ENCODE measurements at places on chromosomes 4 and X.
A peak's percentile ranks its signal among the peaks of the same experiment; 100 is the strongest.

DNA sequence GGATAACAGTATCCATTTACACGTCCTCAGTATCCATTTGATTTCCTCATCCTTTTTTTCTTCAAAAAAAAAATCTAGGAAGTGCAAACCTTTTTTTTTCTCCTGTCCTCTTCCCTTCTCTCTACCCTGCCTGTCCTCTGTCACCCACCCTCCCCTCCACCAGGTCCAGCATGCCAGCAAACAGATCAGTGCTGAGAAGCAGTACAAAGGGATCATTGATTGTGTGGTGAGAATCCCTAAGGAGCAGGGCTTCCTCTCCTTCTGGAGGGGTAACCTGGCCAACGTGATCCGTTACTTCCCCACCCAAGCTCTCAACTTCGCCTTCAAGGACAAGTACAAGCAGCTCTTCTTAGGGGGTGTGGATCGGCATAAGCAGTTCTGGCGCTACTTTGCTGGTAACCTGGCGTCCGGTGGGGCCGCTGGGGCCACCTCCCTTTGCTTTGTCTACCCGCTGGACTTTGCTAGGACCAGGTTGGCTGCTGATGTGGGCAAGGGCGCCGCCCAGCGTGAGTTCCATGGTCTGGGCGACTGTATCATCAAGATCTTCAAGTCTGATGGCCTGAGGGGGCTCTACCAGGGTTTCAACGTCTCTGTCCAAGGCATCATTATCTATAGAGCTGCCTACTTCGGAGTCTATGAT lies 1.7 kb downstream of the SLC25A4 start:
- DNase-seq, result no peak

DNA sequence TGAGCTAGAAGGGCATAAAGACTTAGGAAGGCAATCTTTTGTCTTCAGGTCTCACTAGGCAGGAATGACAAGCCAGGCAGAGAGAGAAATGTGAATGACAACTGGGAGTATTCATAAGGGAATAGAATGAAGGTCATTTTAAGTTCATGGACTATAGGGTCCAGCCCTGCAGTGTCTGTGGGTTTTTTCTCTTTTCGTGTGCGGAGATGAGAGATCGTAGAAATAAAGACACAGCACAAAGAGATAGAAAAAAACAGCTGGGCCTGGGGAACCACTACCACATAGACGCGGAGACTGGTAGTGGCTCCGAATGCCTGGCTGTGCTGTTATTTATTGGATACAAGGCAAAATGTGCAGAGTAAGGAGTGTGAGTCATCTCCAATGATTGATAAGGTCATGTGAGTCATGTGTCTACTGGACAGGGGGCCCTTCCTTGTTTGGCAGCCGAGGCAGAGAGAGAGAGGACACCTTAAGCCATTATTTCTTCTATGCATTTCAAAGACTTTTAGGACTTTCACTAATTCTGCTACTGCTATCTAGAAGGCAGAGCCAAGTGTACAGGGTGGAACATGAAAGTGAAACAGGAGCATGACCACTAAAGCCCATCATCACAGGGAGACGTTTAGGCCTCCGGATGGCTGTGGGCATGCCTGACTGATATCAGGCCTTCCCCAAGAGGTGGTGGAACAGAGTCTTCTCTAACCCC lies 921.8 kb upstream of the PCDH10 start:
- peak; percentile 0 for DNase-seq

GRCh38 chr4:47075262-47075661 lies 43.9 kb downstream of the GABRB1 start:
- no peak for DNase-seq

- DNase-seq, result no peak
Observed at GRCh38 chr4:82553020-82553419, 8.8 kb downstream of the TMEM150C start.

DNA sequence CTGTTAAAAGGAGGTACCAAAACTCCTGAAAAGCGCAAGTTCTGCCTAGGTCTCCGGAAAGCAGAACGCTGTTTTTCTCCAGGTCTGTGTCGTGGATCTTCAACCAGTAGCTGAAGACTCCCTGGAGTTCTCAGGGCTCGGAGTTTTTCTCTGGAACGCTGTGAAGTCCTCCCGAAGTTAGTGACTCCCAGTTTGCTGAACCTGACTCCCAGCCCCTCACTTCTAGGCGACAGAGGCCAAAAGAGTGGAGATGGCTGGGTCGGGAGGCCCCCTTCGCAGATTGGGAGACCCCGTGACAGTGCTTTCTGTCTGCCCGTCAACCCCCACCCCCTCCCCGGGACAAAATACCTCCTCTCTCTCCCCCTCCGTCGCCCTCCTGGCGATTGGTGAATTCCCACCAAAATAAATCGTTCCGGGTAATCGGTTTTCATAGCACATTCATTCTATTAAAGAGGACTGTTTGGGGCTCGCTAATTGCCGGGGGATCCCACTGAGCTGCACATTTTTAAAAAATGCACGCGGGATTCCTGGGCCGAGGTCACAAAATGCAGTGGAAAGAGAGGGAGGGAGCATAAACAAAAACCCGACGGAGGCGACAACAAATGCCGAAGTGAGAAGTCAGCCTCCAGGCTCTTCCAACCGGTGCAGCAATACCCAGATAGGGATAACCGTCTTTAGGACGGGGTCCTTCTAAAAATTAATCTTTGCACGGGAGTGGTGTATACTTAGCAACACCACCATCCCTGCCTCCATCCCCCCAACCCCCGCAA lies 4.0 kb upstream of the MSX1 start:
- DNase-seq, result no peak

- DNase-seq, result peak; percentile 7
Observed at GRCh38 chr4:24002330-24002966, 112.6 kb upstream of the PPARGC1A start.

GRCh38 chr4:8168232-8168631 lies 9.6 kb upstream of the ABLIM2 start:
- DNase-seq, result no peak

- DNase-seq, result peak; percentile 91
Observed at GRCh38 chr4:173436149-173436579, 37.2 kb upstream of the SCRG1 start.

DNA sequence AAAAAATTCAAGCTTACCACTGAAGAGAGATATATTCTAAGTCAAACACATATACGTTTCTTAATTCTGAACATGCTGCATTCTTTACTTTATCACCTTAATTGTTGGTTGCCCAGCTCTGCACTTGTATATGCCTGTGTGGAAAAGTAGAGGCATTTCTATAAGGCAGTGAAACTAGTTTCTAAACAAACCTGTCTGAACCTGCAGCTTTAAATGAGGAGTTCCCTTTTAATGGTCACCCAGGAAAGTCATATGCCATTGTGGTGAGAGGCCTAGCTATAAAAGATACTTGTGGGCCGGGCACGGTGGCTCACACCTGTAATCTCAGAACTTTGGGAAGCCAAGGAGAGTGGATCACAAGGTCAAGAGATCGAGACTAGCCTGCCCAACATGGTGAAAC lies 147.4 kb upstream of the RXFP1 start:
- DNase-seq, result no peak

DNA sequence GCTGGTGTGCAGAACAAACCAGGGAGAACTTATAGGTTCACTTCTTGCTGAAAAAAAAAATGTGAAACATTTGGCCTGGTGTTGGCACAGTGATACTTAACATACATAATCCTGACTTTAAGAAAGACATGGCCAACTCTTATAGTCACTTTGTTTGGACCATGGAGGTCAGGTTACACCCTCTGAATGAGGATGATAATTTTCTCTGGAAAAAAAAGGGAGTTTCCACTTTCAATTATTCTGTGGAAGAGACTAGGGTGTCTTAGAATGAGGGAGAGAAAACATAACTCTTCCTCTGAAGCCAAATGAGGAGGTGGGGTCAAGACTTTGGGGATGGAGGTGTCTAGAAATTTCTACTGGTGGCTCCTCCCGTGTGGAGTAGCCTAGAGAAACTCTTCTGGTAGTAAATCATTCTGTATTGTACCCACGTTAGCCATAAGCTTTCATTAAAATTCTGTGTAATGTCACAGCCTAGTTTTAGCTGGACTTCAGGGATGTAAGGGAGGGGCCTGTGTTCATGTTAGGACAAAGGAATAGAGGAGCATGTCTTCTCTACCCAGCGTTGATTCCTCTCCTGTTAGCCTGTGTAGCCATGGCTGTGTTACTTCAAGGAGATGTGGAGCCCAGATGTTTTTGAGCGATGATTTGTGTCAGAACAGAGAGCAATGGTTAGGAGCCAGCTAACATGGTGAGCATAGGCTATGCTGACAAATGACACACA lies 328.3 kb downstream of the GPAT3 start:
- no peak for DNase-seq

DNA sequence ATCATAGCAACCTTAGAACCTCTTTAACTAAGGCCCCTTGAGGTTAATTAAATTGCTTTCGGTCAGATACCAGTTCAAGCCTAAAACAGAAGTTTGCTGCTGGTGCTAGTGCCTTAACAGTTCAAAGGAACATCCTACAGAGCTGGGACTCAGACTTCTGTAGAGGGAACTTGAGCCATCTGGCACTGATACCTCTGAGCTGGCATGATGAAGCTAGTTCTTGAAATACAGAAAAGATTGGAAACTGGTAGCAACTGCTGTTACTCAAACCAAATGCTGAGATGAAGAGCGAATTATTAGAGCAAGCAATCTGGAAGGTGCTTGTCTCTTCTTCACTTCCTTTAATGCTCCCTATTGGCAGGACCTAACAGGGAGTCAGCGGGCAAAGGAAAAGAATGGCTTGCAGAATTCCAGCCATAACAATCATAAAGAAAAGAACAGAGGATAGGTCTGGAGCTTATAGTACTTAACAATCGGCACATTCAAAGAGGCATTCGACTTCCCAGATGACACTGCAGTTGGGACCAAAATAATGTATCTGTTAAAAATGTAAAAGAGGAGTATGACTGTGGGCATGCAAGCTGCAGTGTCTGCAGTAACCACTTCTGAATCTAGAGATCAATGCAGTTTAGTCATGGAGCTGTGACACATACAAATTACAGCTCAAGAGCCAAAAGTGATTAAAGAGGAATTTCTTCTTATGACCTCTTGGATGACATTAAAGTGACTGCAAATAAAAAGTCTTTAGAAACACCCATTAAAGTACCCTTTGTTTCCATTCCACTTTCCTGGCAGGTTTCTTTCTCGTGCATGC lies 298.9 kb downstream of the PDGFC start:
- DNase-seq, result peak; percentile 74

DNA sequence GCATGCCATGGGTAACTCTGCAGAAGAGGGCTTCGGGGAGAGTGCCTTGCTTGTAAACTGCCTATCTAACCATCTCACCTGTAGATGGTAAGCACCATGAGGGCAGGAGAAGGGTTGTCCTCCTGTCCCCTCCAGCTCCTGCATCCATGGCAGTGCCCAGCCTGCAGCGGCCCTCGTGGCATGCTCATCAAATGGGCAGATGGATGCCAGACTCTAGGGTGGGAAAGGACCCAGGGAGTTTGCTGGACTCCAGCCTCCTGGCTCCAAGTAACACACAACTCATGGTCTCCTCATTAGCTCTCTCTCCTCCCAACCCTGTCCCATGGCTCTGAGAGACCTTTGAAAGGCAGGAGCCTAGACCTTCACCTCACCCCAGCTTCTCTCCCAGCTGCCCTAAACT lies 29.7 kb upstream of the CRMP1 start:
- no peak for DNase-seq

- no peak for DNase-seq
Observed at GRCh38 chr4:21452931-21453330, 495.6 kb downstream of the KCNIP4 start.

- peak; percentile 59 for DNase-seq
Observed at GRCh38 chr4:182643801-182644682, 273.1 kb downstream of the DCTD start.

- peak; percentile 16 for DNase-seq
Observed at GRCh38 chr4:34323549-34324320, 1920.6 kb downstream of the ARAP2 start.

DNA sequence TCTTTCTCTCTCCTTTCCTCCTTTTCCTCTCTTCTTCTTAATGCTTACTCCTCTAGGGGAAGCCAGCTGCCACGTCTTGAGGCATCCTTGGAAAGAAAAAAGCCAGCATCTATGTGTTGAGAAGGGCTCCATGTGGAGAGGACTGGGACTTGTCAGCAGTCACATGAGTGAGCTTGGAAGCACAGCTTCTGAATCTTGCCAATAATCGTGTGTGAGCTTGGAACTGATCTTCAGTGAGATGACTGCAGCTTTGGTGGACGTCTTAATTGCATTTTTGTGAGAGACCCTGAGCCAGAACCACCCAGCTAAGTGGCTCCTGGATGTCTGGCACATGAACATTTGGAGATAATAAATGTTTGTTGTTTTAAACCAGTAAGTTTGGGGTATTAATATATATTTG lies 371.7 kb downstream of the SLITRK2 start:
- DNase-seq, result no peak

- DNase-seq, result no peak
Observed at GRCh38 chr4:183989931-183990330, 84.8 kb downstream of the STOX2 start.

DNA sequence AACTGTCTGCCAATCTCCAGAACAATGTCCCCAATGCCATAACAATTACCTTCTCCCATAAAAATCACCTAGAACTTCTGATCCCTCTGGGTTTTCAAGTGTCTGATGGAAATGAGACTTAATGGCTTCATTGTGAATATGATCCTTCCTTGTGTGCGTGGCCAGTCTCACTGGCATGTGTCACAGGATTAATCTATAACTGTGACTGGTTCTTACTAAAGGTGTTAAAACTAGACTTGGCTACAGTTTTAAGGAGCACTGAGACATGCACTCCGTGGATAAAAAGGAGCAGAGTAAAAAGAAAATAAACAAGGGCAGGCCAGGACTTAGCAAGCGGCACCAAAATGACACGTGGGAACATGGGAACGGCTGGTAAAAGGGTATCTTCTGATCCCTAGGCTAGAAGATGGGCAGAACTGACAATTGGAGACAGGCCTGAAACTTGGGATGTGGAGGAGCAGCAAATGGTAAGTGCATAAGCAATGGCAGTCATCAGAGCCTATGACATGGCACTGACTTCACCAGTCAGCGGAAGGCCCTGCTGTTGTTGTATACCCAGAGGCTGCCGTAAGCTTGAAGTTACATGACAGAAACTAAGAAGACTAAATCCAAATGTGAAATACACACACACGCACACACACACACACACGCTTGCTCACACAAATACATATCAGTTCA lies 256.6 kb upstream of the NOCT start:
- DNase-seq, result no peak

DNA sequence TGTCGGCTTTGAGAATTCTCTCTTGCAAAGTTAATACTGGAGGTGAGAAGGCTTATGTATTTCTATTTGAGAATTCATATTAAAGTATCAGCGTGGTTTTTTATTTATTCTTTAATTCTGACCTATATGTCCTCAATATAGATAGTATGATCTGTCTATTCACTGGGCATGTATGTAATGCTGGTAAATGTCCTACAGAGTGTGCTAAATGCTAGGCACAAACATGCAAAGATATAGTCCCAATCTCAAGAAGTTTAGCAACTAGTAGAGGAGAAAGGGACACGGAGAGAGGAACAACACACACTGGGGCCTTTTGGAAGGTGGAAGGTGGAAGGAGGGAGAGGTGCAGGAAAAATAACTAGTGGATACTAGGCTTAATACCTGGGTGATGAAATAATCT lies 11.0 kb upstream of the BMPR1B start:
- peak; percentile 4 for DNase-seq

- DNase-seq, result peak; percentile 71
Observed at GRCh38 chr4:137370206-137370633, 162.1 kb downstream of the PCDH18 start.

- peak; percentile 77 for DNase-seq
Observed at GRCh38 chrX:40097504-40098263, at the start of gene BCOR. TSS of gene BCOR (minus strand) at chrX:40097958. CDS start at chrX:40077929, 20,029 bp downstream.

Measured in GM23248 (cell line).